ENCODE measurements at places on chromosomes 3 and 15. TPM values are rescaled to one million over a fixed set of nuclear protein-coding genes. Genes with fewer than 3 reads are reported as not detected.
A peak's percentile ranks its signal among the peaks of the same experiment; 100 is the strongest.

GRCh38 chr15:68506071-68506470 lies 72.7 kb upstream of the CORO2B start:
- no peak for DNase-seq

DNA sequence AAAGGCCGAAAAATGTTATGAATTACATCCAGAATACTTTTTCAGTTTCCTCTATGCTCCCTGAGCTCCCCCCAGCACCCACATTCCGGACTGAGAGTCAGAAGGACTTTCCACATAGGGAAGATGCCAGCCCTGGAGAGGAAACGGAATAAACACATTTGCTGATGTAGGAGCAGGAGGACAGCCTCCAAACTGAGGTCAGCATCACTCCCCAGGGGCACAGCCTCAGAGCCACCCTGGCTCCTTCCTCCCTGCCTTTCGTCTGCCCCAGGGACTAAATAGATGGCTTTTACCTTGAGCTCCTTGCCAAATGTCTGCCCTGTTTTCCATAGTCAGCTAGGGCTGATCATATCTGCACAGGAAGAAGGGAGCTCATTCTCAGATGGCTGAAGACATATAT lies 22.6 kb upstream of the SLCO2A1 start:
- no peak for DNase-seq

GRCh38 chr3:126746395-126747177 lies 42.5 kb downstream of the CHCHD6 start:
- DNase-seq = peak; percentile 72

DNA sequence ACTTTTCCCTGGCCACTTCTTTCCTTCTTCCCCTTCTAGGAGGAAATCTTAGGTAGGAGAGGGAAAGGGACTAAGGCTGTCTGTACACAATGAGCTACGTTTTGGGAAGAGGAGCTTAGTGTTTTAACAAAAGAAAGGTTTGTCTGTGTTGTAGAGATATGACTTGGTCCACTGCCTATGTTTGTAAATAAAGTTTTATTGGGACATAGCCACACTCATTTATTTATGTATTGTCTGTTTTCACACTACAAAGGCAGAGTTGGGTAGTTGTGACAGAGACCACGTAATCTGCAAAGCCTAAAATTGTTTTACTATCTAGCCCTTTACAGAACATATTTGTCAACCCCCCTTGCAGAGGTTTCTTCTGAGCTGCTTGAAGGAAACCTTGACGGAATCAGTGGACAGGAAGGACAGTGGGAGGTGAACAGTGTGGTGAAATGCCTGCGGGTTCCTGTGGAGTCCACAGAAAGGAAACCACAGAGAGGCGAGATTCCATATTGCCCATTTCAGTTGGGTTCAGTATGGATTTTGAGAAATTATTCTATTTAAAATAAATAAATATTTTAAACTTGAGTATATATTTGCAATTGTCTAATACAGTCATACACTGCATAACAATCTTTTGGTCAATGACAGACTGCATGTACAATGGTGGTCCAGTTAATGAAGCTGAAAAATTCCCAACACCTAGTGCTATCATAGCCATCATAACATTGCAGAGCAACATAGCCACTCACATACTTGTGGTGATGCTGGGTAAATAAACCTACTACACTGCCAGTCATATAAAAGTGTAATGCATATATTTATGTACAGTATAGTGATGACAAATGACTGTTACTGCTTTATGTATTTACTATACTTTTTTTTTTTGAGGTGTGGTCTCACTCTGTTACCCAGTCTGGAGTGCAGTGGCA lies 157.9 kb upstream of the NUDT16 start:
- DNase-seq = no peak

DNA sequence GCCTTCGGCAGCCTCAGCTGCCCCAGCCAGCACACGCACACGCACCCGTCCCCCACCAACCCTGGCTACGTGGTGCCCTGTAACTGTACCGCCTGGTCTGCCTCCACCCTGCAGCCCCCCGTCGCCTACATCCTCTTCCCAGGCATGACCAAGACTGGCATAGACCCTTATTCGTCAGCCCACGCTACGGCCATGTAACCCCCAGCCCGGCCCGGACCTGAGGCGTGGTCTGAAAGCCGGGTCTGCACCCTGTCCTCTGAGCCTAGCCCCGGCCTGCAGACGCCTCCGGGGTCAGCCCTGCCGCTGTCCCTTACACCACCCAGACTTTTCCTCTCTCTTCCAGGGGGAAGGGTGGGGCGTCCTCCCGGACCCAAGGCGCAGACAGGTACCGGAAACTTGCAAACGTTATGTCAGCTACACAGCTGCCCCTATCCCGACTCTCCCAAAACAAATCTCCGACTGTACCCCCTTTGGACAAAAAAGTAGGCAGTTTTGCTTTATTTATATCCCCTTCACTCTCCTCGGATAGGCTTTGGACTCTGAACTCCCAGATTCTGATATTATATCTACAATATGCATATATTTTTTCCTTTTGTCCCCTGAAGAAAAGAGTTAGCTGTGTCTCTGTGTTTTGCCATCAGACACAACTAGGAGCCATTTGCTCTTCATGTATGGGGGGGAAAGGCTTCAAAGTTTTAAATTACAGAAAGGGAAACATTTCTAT lies 1.4 kb downstream of the SOX14 start:
- no peak for DNase-seq

DNA sequence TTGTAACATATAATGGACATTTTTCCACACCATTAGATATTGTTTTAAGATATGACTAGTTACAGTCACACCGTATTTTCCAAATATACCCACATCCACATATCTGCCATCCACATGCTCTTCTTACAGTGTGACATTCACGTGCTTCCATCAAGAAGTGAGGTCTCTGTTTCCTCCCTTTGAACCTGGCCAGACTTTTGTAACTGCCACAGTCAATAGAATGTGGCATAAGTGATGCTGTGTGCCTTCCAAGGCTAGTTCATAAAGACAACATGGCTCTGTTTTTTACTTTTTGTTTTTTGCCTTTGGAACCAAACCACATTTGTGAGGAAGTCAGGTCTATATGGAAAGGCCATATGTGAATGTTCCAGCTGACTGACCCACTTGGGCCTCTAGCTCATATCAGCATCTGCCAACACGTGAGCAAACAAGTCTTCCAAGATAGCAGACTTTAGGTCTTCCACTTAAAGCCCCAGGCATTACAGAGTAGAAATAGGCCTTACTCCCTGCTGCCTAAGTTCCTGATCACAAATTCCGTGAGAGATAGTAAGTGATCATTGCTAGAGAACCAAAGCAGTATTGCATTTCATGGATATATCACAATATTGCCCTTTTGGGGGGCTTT lies 27.1 kb downstream of the EIF1B start:
- no peak for DNase-seq

GRCh38 chr15:101431748-101432147 lies 57.8 kb downstream of the PCSK6 start:
- no peak for DNase-seq

DNA sequence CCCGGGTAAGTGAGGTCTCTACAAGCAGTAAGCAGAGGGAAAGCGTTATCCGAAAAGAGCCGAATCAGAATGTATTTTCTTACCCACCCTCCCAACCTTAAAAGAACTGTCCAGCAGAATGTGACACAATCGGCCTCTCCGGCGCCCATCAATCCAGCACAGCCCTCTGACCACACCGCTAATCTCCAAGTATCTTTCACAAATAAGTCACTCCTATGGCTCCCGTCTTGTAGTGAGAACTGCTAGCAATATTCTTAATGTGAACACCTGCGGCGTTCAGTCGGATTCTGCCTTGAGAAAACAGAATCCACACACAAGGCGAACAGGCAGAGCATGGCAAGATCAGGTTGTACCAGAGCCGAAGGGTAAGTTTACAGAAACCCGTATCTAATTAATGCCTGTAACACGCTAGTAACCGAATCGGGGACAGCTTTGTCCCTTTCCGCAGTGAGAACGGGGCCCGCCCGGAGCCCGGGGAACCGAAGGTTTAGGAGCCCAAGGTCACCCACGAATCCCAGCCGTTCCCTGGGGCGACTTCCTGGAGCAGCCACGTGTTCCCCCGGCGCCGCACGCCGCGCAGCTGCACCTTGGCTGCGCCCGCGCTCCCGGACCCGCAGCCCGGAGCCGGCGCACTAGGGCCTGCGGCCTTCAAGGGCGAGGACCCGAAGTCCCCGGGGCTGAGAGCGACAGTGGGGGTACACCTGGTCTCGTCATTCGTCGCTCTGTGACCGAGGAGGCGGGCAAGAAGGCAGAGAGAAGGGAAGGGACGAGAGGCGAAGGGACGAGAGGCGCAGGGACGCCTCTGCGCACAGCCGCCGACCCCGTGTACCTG lies 672 bp downstream of the TFRC start:
- DNase-seq = peak; percentile 74

DNA sequence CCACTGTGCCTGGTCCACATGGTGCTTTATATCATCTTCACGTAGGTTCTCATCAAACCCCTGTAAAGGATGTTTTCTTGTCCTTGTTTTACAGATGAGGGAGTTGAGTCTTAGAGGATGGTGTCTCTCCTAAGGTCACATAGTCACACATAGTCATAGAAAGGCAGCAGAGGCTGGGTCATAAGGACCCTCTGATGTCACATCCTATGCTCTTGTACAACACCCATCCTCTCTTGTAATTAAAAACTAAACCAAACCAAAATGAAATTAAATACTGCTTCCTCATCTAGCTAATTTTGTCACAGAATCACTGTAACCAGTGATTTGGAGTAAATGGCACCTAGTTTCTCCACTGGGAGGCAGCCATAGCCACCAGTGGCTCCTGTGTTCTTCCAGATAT lies 21.8 kb upstream of the ATP1B3 start:
- no peak for DNase-seq

- DNase-seq = no peak
These were observed 59.8 kb downstream of the EXOG start for GRCh38 chr3:38555926-38556325.

DNA sequence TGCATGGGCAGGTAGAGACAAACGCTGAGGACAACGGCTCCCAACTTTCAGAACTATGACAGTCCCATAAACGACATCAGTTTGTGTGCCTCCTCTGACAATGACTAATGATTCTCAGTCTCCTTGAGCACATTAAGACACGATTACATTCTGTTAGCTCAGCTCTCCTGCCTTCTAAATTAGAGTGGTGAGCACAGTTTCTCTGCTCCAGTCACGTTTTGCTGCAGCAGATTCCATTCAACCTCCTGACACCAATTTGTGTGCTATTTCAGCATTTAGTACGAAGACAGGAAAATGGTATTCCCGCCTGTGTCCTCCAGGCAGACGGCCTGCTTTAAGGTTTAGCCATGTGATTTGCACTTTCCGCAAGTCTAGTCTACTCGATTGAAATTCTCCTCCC lies 458.4 kb upstream of the CFAP20DC start:
- no peak for DNase-seq

DNA sequence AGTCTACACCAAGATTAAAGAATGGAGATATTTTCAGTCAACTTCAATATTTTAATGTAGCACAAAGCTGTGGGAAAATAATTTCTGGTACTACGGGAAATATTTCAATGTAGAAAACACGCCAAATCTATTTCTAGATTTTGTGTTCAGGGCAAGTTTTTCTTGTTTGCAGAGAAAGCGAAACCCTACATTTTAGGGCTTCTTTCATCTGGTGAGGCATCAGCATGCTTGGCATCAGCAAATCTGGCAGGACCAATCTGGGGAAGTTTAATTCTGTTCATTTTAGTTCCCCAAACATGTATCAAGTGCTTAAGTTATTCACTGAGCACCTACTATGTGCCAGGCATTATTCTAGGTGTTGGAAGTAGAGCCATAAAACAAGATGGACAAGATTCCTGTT lies 30.3 kb downstream of the CLRN1 start:
- DNase-seq = no peak

- DNase-seq = no peak
These were observed 15.6 kb downstream of the CLEC3B start for GRCh38 chr3:45041666-45042065.

- no peak for DNase-seq
These were observed 3.4 kb upstream of the AEN start for GRCh38 chr15:88617790-88618189.

- no peak for DNase-seq
These were observed 26.6 kb downstream of the SRPRB start for GRCh38 chr3:133831966-133832801.

DNA sequence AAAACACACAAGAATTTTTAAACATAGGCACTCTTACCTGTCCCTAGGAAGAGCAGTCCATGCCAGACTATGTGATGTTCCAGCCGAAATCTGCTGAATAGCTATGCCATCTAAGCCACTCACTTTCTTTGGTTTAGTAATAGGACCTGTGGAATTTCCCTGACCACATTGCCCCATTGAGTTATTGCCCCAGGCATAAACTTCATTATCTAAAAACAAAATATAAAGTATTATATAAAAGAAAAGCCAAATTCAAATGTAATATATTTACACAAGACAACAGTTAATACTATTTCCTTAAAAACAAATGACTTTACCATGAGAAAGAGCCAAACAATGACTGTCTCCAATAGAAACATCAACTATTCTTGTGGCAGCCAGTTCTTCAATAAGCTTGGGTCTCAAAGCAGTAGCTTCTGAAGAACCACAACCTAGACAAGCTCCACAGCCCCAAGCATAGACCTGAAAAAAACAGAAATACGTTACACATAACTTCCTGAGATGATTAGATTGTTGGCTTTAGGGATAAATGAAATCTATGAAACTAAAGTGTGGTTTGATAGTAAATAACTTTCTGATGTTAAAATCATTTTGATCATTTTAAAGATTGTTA lies 84.3 kb downstream of the HERC1 start:
- DNase-seq = no peak

DNA sequence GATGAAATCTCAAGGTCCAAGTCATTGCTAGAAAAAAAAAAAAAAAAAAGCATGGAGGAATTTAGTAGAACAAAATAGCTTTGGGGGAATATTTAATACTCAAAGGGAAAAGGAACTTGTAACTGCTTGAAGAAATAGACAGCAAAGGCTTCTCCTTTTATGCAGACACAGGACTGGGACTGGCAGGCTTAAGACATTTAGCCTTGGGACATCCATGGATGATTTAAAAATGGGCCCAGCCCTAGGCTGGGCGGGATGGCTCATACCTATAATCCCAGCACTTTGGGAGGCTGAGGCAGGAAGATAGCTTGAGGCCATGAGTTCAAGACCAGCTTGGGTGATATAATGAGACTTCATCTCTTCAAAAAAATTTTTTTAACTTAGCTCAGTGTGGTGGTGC lies 19.8 kb downstream of the RPSA start:
- no peak for DNase-seq

DNA sequence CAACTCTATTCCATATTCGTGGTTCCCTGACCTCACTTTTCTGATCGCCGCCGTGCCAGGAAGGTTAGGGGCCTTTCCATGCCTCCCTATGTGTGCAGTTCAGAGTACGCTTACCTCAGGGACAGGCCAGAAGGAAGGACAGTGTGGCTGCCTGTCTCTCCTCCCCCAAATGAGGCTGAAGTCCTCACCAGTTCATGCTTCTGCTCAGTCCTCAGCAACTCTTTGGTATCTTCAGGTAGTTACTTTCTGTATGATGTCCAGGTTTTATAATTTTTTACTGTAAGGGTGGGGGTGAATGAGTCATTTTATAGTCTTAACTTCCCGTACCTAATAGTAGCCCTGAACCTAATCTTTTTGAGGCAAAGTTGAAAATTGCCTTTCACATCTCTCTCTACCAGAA lies 98.7 kb downstream of the VPS8 start:
- no peak for DNase-seq

The STRIT1 gene
- 1.6 TPM for total RNA-seq

The GRK7 gene
- not detected for total RNA-seq

The LDHAL6B gene
- total RNA-seq = not detected

The MYZAP gene
- total RNA-seq = 1,040 TPM

The KNG1 gene
- total RNA-seq = not detected

The FGD5 gene
- total RNA-seq = 14.9 TPM

The MAP4 gene
- 675 TPM for total RNA-seq

The PRR20G gene
- not detected for total RNA-seq

The GPR156 gene
- total RNA-seq = not detected

The NPAP1 gene
- not detected for total RNA-seq

The CTXND1 gene
- total RNA-seq = 9.5 TPM

The ASB14 gene
- total RNA-seq = 1.7 TPM

The ZNF662 gene
- total RNA-seq = 7.3 TPM
